Urothelium cell line (cell line): ENCODE measurements at places on chromosomes 7 and 10.

GRCh38 chr7:124649397-124650014 lies 116.1 kb downstream of the GPR37 start:
- DNase-seq = no peak

DNA sequence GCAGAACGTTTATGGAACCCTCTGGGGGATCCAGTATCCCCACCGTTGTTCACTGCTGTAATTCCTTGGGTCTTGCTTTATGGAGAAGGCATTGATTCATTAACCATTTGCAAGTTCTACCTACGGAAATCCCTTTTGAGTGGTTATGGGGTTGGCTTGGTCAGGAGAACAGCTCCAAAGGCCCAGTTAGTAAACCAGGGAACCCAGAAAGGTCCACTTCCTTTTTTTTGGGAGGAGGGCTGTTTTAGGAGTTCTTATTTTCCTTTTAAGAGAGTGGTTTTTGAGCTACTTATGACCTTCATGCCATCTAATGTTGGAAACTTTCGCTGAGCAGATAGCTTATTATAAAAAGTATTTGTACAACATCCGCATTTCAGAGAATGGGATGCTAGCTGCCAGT lies 1.3 kb downstream of the POR start:
- no peak for DNase-seq

DNA sequence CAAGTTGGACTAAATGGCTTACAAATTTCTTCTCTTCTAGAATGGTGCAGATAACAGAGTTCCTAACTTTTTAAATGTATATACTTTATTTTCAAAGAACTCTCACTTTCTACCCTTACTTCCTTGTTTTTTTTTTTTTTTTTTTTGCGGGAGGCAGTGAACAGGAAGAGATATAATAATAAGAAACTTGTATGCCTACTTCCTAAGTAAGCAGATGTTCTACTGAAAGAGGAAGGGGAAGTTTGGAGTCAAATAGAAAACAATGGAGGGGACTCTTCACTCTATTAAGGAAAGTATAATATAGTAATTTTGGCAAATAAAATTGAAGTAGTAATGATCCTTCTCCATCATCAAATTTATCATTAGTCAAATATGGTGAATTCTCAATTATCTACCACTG lies 754.0 kb downstream of the KCNMA1 start:
- DNase-seq = no peak

GRCh38 chr7:27576360-27576944 lies 86.2 kb downstream of the HIBADH start:
- peak; percentile 33 for DNase-seq

GRCh38 chr7:104963991-104964385 lies 50.0 kb upstream of the KMT2E start:
- no peak for DNase-seq

- no peak for DNase-seq
These were observed 133.5 kb downstream of the VIPR2 start for GRCh38 chr7:159010937-159011721.

DNA sequence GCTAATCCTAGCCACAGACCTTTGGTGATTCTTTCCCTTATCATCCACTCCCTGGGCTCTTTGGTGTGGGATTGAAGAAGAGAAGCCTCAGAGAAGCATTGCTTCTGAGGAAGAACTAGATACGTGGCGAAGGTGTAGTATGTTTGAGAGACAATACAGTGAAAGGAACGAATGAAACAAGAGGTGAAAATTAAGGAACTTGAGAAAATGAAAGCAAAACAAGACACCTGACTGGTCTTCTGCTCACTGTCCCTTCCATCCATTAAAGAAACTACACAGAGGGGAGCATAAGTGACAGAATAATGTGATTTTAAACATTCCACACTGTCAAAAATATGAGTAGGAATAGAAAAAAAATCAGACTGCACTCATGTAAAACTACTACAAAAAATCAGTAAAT lies 219.6 kb upstream of the NPSR1 start:
- no peak for DNase-seq

- DNase-seq = no peak
These were observed 153.0 kb upstream of the LANCL2 start for GRCh38 chr7:55212176-55212575.
